ENCODE measurements at places on chromosomes 12 and 14.

GRCh38 chr14:24377657-24378056, 9.7 kb downstream of the NFATC4 start:
- DNase-seq, result no peak

GRCh38 chr14:93950948-93951634, 23.9 kb downstream of the FAM181A start:
- no peak for DNase-seq

- no peak for DNase-seq
Observed at GRCh38 chr14:62451221-62451620, 594.0 kb downstream of the KCNH5 start.

GRCh38 chr14:104656014-104656714, 33.3 kb upstream of the INF2 start:
- DNase-seq, result no peak

DNA sequence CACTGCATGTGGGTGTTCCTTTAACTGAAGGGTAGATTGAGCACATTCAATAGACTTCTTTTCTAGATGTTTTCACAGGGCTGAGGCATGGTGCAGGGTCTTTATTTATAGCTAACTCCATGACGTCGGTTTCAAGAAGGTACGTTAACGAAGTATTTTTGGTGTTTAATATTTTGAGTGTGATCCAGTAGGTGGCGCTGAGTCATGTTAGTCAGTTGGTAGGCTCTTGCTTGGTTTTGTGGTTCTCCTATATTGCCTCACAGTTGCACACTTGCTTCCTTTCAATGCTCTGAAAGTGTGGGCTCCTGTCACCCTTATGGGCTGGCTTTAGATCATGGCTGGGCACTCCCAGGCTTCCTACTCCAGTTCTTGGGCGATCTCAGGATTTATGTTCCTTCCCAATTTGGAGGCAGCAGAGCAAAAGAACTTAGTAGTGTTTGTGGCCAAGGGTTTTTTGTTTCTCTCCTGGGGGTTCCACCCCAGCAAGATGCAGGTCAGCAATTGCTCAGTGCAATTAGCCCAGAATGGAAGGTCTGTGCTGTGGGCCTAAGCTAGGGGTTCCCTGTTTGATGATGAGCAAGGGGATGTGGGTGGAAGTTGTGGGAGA, 471.6 kb upstream of the FOXG1 start:
- no peak for DNase-seq

GRCh38 chr14:30260833-30261607, 297.9 kb upstream of the G2E3 start:
- no peak for DNase-seq

DNA sequence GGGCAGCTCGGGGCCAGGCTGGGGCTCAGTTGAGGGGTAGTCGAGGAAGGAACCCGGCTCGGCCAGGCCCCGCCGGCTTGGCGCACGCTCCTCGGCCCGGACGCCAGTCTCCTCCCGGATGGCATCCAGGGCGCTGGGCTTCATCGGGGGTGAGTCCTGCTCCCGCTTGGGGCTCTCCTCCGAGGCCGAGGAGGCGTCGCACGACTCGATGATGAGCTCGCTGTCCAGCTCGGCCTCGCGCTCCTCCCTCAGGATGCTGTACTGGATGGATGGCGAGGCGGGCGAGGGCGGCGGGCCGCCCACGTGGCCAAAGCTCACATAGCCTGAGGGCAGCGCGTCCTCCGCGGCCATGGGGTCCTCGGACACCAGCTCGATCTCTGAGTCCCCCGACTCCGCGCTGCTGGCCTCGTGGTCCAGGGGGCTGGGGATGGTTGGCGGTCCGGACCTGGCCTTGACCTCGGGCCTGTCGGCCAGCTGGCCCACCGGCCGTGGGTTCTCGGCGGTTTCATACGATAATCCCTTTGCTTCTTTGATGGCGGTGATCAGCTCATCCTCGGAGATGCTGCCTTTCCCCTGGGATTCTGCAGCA, 143.4 kb downstream of the RTN1 start:
- no peak for DNase-seq

DNA sequence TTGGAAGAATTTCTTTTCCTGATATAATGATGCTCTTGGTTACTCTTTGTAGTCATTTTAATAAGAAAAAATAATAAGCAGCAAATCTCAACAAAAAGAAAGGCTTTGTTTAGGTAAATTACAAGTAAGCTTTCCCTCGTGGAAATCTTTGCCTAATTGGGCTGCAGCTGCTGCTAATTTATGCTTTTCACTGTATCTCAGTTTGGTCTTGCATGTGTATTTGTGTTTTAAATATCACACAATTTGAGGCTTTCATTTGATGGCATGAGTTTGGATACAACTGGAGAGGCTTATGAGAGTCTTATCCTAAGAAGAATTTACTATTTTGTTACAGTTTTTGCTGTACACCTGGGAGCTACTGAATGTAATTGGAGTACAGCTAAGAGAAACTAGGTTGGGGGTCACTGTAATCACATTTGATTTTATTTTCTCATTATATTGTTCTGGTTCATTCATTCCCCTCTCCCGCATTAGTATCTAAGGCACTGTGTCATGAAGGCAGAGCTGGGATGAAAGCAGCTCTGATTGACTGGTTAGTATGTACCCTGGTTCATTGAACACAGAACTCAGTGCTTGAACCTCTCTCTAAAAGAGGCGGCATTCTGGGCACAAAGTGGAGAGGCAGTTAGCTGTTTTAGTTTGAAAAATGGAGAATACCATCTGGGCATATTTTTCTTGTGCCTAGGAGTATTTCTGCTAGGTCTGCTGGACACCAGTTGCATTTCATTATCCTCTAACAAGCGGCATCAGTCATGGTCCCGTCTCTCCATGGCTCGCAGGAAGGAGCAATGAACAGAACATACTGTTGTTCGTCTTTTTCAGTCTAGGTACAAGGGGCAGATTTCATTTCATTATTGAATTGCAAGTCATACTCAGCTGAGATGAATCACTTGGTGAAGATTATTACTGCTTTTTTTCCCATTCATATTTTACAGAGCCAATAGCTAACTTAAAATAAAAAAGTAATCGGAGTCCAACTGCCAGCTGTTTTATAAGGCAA, 118.0 kb upstream of the TMEM260 start:
- no peak for DNase-seq

DNA sequence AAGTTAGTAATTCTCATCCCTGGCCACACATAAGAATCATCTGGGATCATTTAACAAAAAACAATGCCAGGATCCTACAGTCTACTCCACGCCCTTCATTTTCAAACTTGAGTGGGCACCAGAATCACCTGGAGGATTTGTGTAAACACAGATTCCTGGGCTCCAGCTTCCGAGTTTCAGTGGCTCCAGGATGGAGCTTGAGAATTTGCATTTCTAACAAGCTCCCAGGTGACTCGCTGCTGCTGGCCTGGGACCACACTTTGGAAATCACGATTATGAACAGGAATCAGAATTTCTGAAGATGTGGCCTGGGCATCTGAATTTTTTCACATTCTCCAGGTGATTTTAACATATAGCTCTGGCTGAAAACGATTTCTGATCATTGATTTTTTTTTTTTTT, 234.8 kb downstream of the CACNA1C start:
- no peak for DNase-seq

GRCh38 chr14:104403421-104404220, 175.9 kb upstream of the C14orf180 start:
- DNase-seq, result no peak

GRCh38 chr14:55277972-55278740, 6.9 kb downstream of the FBXO34 start:
- no peak for DNase-seq

DNA sequence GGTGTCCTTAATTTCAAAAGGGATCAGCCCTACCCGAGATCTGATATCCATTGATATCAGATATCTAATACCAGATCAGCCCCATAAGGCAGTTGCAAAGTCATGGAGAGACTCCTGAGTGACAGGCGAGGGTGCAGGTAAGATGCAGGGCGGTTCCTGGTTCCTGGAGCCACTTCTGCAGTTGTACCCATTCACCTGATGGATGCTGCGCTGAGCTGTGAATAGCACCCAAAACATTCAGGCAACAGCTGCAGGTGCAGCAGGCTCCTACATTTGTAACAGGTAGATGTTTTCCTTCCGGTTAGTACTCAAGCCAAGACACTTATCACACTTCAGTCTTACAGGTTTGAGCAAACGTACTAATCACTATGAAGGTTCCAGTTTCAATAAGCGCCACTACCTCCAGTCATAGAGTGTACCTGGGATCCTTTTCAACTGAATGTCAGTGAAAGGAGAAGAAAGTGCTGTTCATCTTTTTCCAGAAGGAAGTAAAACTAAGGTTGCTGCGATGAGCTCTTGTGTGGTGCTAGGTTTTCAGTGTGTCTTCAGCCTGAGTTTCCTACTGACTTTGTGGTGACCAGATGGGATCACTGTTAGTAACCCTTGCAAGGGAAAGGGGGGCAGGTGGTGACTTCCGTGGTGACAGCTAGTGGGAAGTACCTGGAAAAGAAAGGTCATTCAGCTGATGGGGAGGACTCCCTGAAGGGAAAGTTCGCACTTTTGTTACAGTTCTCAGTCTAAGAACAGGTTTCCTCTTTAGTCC, 1.9 kb downstream of the ATP6V0A2 start:
- DNase-seq, result no peak
